Stomach (tissue), 19 donors: ENCODE measurements at places on chromosomes 4 and X. TPM values are rescaled to one million over a fixed set of nuclear protein-coding genes. Genes with fewer than 3 reads are reported as not detected.

Gene PF4V1
- not detected for total RNA-seq

Gene GCNA
- 4.1 TPM for total RNA-seq

DNA sequence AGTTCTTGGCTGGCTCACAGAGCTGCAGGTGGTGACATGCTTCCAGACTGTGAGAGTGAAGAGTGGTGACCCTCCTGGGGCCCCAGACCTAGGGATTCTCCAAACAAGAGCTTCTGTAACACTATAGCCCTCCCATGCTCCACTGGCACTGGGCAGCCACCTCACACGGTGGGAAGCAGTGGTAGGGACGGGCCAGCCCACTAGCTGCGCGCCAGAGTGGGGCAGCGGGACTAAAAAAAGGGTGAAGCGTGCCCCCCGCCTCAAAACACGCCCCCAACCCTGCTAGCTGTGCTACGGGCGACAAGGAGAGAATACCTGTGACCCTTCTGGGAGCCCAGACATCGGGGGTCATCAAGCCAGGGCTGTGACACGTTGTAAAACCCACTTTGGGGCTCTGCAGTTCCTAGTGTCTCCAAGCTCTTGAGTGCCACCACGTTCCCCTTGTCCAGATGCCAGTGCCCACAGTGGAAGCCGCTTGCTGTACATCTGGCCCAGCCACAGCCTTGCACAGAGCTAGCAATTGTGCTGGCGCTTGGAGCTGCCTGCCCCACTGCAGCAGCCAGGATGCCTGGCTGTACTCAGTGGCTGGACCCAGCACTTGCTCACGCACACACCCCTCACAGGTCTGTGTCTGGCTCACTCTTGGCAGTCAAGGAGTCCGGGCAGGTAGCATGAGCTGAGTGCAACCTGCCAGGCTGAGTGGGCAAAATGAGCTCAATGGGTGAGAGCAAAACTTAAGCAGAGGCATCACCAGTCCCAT, 100.0 kb downstream of the DCAF12L2 start:
- DNase-seq, result no peak

GRCh38 chr4:3532751-3533422, 665 bp upstream of the LRPAP1 start:
- no peak for DNase-seq

- DNase-seq, result no peak
Observed at GRCh38 chrX:115941388-115941787, 229.2 kb upstream of the AGTR2 start.
